ENCODE measurements at places on chromosomes 12 and 14.

DNA sequence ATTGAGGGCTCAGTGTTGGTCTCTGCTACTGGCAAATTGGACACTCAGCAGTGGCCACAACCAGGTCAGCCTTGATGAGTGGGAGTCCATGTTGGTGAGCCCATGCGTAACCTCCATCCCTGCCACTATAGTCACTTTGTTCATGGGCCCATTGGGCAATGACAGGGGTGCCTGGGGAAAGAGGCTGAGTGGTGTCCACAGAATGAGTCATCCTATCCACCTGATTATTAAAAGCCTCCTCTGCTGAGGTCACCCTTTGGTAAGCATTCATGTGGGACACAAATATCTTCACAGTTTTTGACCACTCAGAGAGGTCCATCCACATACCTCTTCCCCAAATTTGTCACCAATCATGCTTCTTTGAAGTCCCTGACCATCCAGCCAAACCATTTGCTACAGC lies 50.0 kb downstream of the FIGNL2 start:
- no peak for DNase-seq

DNA sequence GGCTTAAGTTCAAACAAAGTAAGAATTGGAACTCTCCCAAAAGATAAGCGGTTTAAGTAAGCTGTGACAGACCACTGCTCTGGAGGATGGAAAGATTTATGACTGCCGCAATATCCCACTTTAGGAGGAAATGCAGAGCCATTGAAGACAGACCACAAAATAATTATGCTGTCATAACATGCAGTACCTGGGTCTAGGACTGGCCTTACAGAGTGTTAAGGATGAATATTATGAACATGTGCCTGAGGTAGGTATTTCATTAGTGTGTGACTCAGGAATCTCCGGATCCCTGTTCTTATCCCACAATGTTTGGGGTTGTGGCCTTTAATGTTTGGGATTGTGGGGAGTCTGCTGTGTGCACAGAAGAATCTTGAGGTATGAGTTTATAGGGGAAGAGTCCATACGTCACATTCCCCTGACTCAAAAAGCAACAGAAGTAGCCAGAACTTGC lies 114.9 kb downstream of the SAMD4A start:
- DNase-seq: peak; percentile 32

- no peak for DNase-seq
Measured at GRCh38 chr12:123041042-123041531, 60.6 kb downstream of the ARL6IP4 start.

GRCh38 chr12:47317175-47317915 lies 237.6 kb upstream of the AMIGO2 start:
- no peak for DNase-seq

- DNase-seq: no peak
Measured at GRCh38 chr12:66573605-66574004, 105.3 kb downstream of the GRIP1 start.

DNA sequence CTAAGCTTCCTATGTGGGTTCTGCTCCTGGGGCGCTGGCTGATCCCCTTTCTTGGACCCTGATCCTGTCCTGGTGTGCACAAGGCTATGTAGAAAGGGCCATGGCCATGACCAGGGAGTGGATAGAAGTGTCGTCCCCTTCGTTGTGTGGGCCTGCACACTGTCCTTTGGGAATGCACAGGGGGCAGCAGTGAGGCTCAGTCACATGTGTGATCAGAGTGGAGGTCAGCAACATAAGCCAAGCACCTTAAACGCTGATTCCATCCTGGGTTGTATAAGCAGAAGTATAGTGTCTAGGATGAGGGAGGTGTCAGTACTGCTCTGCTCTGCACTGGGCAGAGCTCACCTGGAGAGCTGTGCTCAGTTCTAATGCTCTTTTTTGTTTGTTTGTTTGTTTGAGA lies 48.4 kb downstream of the ESRRB start:
- no peak for DNase-seq

GRCh38 chr12:117119592-117120198 lies 20.5 kb upstream of the TESC start:
- DNase-seq: peak; percentile 63

DNA sequence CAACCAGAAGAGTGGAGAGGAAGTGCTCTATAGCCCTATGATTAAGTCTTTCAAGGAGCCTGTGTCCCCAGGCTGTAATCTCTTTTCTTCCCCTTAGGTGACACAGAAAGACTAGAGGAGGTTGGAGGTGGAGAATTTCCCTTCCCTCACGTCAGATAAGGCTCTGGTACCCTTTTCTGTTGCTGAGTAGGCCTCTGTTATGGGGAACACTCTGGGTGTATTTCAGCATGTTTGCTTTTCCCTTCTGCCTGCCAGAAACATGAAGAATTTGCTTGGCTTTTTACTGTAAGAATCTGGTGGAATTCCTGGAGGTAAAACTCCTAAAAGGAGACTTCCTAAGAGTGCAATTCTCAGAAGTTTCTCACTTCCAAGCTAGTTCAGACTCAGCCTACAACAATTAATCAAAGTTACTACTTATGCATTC lies 58.3 kb downstream of the SIX1 start:
- no peak for DNase-seq

DNA sequence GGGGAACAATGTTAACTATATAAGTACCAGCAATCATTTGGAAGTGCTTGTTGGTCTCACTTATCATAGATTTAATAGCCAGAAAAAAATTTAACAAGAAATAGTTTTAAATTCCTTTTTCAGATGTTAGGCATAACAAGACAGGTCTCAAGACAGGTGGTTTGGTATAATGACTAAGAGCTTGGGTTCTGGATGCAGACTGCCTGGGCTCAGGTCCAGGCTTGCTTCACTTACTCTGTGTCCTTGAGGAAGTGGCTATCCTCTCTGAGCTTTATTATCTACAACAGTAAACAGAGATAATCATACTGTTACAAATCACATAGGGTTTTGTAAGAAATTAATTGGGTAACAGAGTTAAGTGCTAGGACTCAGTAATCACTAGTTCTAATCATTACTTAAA lies 338.0 kb upstream of the FLRT2 start:
- DNase-seq: no peak

- DNase-seq: no peak
Measured at GRCh38 chr12:27206801-27207502, 37.1 kb upstream of the STK38L start.

- no peak for DNase-seq
Measured at GRCh38 chr12:77163074-77164038, 98.0 kb upstream of the E2F7 start.

DNA sequence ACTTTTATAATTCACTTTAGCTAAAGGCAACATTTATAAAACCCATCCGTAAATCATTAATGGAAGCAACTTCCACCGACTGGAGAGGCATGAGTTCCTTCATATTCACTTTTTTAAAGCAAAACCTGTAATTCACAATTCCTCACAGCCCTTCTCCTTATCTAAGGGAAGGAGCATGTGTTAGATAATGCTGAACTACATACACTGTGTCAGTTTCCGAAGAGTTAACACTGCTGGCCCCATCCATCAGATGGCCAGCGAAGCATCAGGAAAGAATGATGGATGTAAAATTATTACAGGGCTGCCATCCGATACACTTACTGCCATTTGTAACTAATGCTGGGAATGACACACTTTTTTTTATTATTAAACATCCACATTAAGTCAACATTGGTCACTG lies 392.8 kb downstream of the SOX5 start:
- DNase-seq: no peak

- no peak for DNase-seq
Measured at GRCh38 chr12:114314974-114315720, 90.8 kb downstream of the TBX5 start.

- DNase-seq: no peak
Measured at GRCh38 chr12:120238217-120238616, 27.3 kb downstream of the PXN start.

- DNase-seq: no peak
Measured at GRCh38 chr12:109621901-109622364, 48.3 kb downstream of the MVK start.

DNA sequence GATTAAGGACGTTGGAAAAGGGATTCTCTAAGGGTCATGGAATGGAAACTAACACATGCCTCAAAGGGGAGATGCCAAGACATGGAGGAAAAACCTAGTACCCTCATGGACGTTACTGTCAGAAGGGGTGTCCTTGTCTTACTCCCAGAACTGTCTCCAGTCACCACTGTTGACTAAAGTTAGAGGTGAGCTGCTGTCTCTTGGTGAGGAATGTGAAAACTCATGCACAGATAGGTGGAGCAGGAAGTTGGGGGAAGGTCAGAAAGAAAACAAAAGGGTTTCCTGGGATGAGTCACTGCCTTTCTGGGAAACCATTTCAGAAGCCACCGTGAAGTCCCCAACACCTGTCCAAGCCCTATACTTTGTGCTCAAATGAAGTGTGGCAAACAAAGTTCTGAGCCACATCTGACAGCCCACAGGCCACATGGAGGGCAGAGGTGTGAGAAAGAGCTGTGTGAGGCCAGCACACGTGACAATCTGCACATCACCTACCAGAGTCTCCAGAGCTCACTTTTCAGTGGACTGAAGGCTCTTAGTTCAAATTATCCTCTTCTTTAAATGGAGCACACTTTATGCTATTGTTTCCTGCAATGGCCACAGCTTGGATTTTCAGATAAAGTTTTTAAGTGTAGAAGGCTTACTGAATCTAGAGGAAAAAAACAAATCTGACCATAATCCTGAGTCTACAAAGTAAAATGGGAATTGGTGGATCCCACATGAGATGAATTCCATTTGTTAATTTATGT lies 92.9 kb upstream of the EGLN3 start:
- DNase-seq: no peak

- DNase-seq: no peak
Measured at GRCh38 chr12:11069854-11070365, 7.8 kb upstream of the TAS2R46 start.

GRCh38 chr12:91104812-91105466 lies 6.4 kb downstream of the LUM start:
- no peak for DNase-seq

DNA sequence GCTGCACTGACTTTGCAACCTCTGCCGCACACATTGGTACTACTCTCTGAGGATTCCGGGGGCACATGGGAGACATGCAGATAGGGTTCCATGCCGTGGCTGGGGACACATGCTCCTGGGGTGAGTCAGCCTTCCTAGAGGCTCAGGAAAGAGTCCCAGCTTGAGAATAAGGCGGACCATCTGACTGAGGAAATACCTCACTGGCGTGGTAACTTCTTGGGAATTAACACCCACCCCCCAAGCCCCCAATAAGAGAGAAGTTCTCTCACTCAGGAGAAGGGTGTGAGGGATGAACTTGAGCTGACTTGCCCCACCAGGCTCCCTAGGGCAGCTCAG lies 23.2 kb downstream of the PLXNC1 start:
- no peak for DNase-seq

DNA sequence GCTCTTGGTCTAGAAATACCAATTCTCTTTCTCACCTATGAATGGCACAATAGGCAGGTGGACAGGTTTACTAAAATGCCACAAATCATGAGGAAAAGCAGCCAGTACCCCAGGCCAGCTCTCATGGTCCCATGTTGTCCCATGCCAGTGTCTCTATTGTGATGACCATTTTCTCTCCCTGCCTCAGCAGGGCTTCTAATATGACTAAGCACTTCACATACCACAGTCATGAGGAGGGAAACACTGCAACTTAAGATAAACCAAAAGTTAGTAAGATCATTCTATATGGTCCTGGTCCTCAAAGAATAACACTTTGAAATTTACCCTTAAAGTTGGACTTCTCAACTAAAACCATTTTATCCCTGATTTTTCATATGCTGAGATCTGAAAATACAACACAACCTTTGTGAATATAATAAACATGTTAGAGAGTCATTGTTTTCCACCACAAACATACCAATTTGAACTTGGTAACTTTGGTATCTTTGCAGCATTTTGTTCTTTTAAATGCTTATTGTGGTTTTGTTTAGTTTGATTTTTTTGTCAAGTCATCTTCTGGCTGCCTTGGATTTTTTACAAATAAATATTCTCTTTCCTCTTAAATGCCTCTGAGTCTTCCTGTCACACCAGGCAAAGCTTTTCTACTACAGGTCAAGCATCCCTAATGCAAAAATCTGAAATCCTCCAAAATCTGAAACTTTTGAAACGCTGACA lies 3.6 kb downstream of the TTC5 start:
- no peak for DNase-seq

DNA sequence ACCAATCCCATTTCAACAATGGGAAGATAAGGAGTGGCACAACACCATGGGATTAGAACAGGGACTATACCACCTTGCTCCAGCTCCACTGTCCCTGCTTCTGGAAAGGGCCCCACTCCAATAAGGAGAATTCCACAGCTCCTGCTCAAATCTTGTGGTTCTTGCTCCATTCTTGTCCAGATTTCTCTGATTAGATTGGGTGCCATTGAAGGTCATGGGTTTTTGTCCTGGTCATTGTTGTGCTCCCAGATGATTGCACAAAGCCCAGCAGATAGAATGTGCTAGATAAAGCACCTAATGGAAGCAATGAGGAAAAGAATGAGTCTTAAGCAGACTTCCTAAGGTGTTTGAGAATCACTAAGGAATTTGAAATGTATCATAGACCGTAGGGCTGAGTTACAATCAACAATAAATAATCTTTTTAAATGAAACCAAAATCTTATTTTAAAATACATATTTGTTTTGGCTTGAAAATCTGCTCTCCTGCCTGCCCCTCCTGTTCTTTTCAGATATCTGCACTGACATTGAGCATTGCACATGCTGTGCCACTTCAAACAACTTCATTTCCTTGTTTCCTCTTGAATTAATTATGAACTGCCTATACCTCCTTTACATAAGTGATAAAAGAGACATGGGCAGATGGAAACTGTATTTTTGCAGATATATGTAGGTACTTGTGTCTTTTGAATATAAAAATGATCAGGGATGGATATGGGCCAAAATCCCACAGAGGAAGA lies 115.9 kb downstream of the FGD4 start:
- DNase-seq: no peak

DNA sequence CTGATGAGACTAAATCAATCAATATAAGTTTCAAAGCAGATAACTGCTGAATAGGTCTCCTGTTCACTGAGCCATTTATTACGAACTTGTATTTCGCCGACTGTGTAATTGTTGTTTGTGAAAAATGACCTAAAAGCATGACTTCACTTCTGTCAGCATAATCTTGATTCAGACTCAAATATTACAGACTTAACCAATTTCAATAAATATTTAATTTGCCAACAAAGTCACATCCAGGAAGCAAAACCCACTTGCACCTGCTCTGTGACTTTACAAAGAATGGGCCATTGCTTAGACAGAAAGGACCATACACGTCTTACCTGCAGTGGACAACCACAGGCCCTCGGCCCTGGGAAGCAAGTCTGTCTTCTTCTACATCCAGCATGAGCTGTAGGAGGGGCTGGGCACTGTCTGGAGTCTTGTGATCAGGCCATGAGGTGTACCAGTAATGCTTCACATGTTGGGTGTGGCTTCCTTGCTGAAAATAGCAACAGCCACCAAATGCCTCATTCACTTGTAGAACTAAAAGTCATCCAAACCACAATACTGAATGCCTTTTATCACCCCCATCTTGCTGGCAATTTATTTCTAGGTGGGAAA lies 23.5 kb upstream of the PTPRB start:
- DNase-seq: no peak

GRCh38 chr12:53567961-53568808 lies 58.0 kb downstream of the ATF7 start:
- no peak for DNase-seq

All from cardiac muscle cell (in vitro differentiated cells and primary cell).